ENCODE measurements at places on chromosomes 2 and 18.

- DNase-seq, result no peak
Observed at GRCh38 chr2:190465060-190465459, 56.9 kb downstream of the MFSD6 start.

GRCh38 chr2:64376926-64377325 lies 77.0 kb upstream of the LGALSL start:
- no peak for DNase-seq

DNA sequence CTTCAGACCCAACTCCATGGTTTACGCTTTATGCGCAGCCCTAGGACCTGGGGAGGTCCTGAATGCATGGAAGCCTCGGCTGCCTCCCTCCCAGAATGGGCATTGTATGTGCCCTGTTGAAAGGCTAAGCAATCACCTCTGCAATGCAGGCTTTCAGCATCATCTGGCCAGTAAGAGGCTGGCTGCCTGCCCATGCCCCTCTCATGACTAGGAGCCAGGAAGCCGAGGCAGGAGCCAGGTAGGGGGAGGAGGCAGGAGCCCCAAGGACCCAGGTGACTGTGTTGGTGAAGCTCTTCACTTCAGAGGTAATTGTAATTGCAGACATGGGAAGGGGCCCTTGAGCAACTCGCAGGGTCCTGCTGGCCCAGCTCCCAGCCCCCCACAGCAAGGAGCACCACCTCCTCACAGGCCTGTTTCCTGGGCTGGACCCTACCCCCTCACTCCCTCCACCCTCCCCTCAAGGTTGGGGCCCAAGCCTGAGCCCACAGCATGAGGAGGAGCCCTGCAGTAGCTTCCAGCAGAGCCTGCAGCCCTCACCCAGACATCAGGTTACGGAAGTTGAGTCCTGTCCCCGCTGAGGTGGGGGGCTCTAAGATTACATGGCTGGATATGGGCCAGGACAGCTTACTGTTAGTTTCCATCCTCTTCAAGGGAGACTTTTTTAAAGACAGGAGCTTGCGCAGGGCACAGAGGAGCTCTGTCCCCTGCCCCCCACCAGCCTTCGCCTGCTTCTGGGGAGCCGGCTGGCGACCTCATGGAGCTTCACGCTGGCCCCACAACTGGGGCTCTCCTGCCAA lies 21.9 kb downstream of the CRACDL start:
- DNase-seq, result no peak

- DNase-seq, result no peak
Observed at GRCh38 chr2:103367877-103368276, 606.0 kb downstream of the TMEM182 start.

- peak; percentile 95 for DNase-seq
Observed at GRCh38 chr2:118668431-118669424, 178.7 kb downstream of the EN1 start.

GRCh38 chr2:200306196-200306930 lies at the start of gene SPATS2L:
Gene SPATS2L (plus strand): TSS chr2:200306693. CDS start chr2:200389245, 82,552 bp downstream.
- peak; percentile 91 for DNase-seq

- peak; percentile 10 for DNase-seq
Observed at GRCh38 chr2:106990297-106990696, 104.3 kb upstream of the ST6GAL2 start.

GRCh38 chr2:115552726-115553125 lies 1110.3 kb downstream of the DPP10 start:
- no peak for DNase-seq

DNA sequence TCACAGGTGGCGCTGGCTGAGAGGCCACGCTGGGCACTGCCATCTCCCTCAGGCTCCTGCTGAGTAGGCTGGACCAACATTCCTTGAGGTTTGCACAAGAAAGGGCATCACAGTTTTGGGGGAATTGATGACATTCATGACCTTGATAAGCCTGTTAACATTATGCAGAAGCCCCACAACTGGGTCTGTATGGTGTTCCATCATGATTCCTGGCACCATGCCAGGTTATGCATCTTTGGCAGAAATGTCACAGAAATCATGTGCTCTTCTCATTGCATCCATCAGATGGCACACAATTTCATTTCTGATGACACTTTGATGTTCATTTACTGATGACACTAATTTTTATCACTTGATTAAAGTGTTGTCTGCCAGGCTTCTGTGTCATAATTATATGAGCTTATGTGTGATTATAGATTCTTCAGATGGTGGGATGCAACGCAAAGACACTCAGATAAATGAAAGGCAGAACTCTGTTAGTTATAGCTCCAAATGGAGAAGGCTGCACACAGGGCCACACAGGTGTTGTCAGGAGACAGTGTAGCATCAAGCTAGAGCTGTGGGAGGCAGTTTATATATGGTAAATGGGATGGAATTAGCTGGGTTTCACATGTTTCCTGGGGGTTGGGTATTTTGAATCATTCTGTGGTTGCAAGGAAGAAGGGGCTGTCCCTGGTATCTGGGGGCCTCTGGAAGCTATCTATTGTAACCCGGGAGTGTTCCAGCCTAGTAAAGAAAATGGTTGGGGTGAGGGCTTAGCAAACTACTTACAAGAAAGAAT lies 191.3 kb downstream of the SLC39A10 start:
- DNase-seq, result peak; percentile 19

- peak; percentile 31 for DNase-seq
Observed at GRCh38 chr2:219071131-219071816, 10.6 kb upstream of the IHH start.

DNA sequence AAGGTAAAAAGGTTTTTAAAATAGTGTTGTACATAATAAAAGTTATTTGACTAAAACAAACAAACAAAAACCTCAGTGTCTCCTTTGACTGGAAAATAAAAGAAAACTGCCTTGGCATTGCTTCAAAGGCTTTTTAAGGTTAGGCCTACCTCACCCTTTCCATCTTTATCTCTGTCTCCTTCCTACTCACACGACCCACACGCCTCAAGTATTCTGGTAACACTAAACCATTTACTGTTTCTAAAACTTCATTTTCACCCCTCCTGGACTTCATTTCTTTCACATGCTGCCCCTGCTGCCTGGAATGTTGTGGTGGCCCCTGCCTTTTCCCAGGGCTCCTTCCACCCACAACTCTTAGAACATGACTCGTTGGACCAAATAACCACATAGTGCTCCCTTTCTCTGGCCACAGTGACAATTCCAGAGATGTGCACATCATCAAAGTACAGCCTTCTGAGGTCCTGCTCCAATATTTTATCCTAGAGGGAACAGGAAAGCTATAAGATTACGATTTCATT lies 54.0 kb downstream of the ERBB4 start:
- DNase-seq, result peak; percentile 4

DNA sequence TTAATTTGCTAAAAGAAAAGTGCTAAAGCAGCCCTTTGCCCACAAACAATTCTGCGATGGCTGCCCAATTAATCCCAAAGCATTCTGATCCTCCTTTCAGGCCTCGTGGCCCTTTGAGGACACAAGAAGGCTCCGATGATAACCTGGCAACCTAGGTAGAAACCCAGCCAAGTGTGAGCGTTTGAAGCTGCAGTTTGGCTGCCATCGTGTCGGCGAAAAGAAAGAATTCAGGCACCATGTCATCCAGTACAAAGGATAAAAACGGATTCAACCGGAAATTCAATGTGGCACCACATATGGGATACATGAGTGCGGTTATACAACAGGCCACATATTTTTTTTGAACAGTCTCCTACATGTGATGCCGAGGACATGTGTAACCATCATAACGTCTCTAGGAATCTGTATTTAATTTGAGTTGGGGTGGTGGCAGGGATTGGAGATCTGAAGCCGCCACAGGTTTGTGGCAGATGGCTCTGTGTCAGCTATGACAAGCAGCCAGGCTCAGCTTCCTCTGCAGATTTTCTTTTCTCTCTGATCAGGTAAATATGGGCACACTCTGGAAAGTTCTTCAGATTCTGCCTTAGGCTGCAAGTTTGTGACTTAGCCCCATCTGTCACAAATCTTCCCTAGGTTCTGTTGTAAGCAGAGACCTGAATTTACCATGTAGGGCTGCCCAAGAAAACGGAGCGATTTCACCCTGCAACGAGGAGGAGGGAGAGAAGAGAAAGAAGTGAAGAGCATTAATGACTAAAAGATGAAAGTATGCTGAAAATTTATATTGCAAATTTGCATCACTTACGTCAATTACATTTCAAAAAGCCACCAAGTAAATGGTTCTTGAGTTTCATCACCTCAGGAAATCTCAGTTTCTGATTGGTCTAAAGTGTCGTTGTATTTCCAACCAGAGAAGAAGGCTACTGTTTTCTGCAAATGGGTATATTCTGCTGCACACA lies 573.2 kb downstream of the ZEB2 start:
- DNase-seq, result no peak

DNA sequence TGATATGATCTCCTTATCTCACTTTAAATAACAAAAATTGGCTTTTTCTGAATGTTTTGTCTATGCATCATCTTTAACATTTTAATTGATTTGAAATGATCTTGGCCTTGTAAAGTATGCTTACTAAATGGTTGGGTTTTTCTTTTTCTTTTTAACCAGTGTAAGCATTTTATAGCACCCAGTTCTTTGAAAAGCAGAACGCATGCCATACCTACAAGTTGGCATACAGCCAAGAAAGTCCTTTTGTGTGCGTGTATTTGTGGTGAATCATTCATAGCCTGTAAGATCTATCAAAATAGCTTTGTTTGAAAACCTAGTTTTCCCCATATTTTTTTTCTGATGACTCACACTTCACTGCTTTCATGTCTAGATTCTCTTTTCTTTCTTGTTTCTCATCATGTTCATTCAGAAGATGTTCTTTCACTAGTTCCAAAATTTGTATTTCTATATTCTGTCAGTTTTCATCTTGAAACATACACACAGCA lies 4.1 kb upstream of the VRK2 start:
- DNase-seq, result peak; percentile 85
